ENCODE measurements at places on chromosomes 13 and 19.

DNA sequence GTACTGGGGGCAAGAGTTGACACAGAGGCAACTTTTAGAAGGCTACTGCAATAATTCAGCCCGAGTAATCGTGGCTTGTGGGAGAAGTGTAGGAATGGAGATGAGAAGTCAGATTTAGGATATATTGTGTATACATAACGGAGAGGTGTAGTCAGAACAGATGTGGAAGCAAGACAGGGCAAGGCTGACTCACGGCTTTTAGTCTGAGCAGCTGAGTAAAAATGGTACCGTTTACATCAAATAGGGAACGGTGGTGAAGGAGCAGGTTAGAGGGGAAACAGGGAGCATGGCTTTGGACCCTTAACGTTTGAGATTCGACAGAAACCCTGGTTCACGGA is 796 bp upstream of the LSM14A start:
- DNase-seq: no peak

GRCh38 chr13:27171244-27171826 is at the start of gene USP12:
USP12 (minus strand) TSS chr13:27171811; CDS start chr13:27171639, 172 bp downstream.
- no peak for DNase-seq

DNA sequence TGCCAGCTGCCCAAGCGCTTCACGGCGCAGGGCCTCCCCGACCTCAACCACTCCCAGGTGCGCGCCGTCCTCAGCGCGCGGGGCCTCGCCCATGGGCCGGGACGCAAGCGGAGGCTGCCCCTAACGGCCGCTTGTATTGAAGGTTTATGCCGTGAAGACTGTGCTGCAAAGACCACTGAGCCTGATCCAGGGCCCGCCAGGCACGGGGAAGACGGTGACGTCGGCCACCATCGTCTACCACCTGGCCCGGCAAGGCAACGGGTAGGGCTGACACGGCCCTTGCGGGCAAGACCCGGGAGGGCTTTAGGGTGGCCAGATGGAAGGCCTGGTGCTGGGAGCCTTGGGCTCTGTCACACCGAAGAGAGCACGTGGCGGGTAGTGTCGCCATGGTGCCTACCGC is 23.2 kb downstream of the UPF1 start:
- no peak for DNase-seq

GRCh38 chr13:78601874-78602560 is 1.3 kb downstream of the POU4F1 start:
- DNase-seq: no peak

DNA sequence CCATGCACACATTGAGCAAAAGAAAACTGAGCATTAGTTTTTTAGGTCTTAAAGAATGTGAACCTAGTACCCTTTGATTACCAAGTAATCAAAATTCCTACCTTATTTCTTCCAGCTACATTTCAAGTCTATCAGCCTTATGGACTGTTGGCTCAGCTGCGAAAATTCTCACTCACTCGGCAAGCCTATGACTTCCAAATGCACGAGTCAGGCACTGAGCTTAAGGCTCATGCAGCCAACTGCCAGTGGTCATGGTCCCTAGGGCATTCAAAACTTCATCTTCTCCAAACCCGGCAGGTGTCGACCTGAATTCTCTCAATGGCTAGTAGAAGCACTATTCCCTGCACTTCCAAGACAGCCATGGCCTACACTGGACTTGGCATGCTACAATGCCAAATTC is 41.2 kb downstream of the RUBCNL start:
- no peak for DNase-seq

DNA sequence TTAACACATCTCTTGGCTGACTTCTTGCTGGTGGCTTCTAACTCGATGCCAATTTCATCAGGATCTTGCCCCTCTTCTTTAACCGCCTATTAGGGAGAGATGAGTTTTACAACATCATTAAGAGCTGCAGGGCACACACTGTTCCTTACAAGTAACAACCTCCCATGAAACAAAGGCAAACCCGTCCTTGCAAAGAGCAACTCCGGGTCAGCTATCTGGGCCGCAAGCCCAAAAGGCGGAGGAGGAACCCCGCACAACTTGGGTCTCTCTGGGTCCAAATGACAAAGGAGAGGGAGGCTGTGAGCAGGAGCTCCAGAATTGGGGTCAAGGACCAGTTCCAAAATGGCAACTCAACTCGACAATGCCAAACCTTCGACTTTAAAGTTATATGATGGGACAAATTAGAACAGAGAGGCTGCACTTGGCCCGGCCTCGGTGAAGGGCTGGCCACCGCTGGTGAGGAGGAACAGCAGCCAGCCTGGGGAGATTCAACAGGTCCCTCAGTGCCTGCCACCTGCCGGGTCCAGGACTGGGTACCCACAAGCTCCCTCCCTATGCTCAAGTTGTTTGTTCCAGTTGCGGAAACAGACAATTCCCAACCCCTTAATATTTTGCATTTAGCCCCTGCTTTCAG is 1.1 kb downstream of the SAFB2 start:
- no peak for DNase-seq

- DNase-seq: no peak
Observed at GRCh38 chr19:23718802-23719201, 31.8 kb upstream of the ZNF675 start.
